ENCODE measurements at places on chromosomes 7 and 10.

- no peak for DNase-seq
Observed at GRCh38 chr7:81709836-81710235, 60.0 kb downstream of the HGF start.

- DNase-seq, result peak; percentile 45
Observed at GRCh38 chr7:47153058-47153457, 428.9 kb downstream of the TNS3 start.

- no peak for DNase-seq
Observed at GRCh38 chr7:8465338-8465737, 31.9 kb downstream of the NXPH1 start.

GRCh38 chr10:5522913-5523560 lies 1.7 kb upstream of the CALML3 start:
- no peak for DNase-seq

Measured in NB4 (cell line).